ENCODE measurements at places on chromosomes 5 and 9.
A peak's percentile ranks its signal among the peaks of the same experiment; 100 is the strongest.

GRCh38 chr5:88886252-88886651 is 3.3 kb upstream of the MEF2C start:
- DNase-seq: no peak

GRCh38 chr5:149002761-149003689 is 59.8 kb downstream of the SH3TC2 start:
- peak; percentile 79 for DNase-seq

GRCh38 chr9:135736272-135736978 is 34.4 kb downstream of the KCNT1 start:
- no peak for DNase-seq

- no peak for DNase-seq
These were observed 40.3 kb upstream of the LRRC70 start for GRCh38 chr5:62538017-62538942.

GRCh38 chr5:124519396-124519795 is 227.0 kb downstream of the ZNF608 start:
- no peak for DNase-seq

- no peak for DNase-seq
These were observed 197.6 kb downstream of the KDM4C start for GRCh38 chr9:6955251-6955921.

GRCh38 chr5:42399702-42400101 is 23.5 kb upstream of the GHR start:
- DNase-seq: no peak

GRCh38 chr9:130663977-130664250 is 480 bp upstream of the PRDM12 start:
- DNase-seq: no peak

- DNase-seq: peak; percentile 48
These were observed 22.2 kb downstream of the COL27A1 start for GRCh38 chr9:114177423-114178064.

GRCh38 chr5:31047621-31048020 is 145.9 kb upstream of the CDH6 start:
- no peak for DNase-seq

- no peak for DNase-seq
These were observed 484.0 kb downstream of the SPATA31A7 start for GRCh38 chr9:61673664-61674381.

DNA sequence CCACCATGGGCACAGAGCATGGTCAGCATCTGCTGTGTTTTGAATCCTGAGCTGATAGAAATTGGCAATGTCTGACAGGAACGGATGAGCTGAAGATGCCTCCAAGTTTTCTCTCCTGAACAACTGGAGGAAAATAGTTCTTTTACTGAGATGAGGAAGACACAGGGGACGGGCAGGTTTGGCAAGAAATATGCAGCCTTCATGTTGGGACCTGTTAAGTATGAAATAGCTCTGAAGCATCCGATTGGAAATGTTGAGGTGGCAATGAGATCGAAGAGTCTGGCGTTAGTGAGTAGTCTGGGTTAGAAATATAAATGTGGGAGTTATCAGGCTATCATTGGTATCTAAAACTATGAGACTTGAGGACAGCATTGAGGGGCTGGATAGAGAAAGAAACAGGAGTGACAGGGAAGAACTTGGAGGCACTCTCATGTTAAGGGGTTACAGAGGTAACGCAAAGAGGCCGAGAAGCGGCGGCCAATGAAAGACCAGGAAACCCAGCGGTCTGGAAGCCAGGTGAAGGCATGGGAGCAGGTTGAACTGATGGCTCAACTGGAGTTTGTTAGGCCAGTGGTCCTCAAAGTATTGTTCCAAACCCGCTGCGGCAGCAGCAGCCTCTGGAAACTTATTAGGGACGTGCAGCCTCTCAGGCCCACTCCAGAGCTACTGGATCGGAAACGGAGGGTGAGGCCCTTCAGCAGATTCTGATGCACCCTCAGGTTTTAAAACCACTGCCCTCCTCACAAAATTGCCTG is 1.0 kb upstream of the MAMDC2 start:
- no peak for DNase-seq
